ENCODE measurements at places on chromosomes 4 and X. TPM values are rescaled to one million over a fixed set of nuclear protein-coding genes. Genes with fewer than 3 reads are reported as not detected.
A peak's percentile ranks its signal among the peaks of the same experiment; 100 is the strongest.

DNA sequence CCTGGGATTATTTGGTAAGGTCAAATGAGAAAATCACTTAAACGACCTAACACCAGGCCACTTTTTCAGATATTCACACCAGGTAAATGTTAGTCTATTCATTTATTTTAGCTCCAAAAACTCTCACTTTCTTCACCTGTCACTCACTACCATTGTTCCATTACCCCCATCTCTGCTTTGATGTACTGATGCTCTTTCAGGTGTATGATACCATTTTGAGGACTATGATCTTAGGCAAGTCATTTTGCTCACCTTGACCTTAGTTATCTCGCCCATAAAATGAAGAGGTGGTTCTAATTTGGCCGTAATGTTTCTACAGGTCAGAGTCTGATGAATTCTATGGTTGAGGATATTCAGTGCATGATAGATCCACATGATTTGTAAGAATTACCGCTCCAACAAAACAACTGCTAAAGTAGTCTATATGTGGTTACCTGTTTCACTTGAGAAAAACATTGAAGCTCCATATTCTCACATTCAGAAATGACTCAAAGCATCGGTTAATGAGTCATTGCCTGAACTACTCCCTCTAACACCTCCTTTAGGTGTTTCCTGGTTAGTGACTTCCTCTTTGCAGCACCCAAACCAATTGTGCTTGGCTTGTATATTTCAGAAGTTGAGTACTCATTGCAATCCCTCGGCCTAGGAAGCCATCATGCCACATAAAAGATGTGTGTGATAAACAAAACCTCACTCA lies 4.5 kb downstream of the DTHD1 start:
- H3K36me3 ChIP-seq: no peaks in the 10 kb centered on the region
- no peak overlapping the region for H3K4me3 ChIP-seq
- H3K27ac ChIP-seq: no peak overlapping the region
- no peaks in the 10 kb centered on the region for H3K4me1 ChIP-seq
- no peak for DNase-seq

RASGEF1B gene
- 4.7 TPM for total RNA-seq

- no peak overlapping the region for H3K27ac ChIP-seq
- H3K36me3 ChIP-seq: no peaks in the 10 kb centered on the region
- no peak overlapping the region for H3K4me3 ChIP-seq
- DNase-seq: peak; percentile 53
- peaks cover 11% of the 10 kb centered on the region for H3K4me1 ChIP-seq
Observed at GRCh38 chrX:56764153-56764974, 35.3 kb downstream of the NBDY start.

BEND2 gene
- total RNA-seq: not detected

TDO2 gene
- total RNA-seq: not detected

DNA sequence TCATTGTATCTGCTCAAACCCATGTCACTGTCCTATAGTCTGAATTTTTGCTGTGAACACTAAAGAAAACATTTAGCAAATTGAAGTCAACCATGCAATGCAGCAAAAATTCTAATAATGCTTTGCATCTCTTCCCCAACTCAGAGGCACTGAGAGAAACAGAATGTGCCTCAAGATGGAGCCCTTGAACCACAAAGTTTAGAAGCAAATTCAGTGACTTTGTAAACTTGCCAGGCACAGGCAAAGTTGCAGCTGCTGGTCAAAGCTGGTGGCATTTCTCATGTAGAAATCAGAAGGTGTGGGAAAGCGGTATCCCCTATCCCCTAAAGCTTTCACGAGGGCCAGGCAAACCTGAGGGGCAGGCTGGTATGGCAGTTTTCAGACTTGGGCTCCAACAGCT lies 121.7 kb upstream of the DIPK2B start:
- peak; percentile 39 for DNase-seq
- peaks cover 2% of the 10 kb centered on the region for H3K4me1 ChIP-seq
- no peak overlapping the region for H3K4me3 ChIP-seq
- no peaks in the 10 kb centered on the region for H3K27me3 ChIP-seq

DNA sequence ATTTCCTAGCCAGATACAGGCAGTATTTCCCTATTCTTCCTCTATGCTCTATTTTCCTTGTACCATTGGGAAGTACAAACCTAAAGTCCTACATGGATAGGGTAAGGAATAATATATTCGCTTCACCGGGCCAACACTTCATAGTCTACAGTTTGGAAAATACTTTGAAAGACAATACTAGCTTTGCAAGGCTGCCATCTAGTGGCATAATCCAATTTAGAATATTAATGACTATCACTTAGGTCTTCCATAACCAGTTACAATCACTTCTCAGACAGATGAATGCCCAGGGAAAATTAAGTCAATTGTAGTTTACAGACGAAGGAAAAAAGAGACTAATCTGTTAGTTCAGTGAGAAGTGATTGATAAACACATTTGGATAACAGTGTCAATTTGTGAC lies 141.0 kb upstream of the FAM47C start:
- H3K4me1 ChIP-seq: no peaks in the 10 kb centered on the region
- H3K27ac ChIP-seq: no peak overlapping the region
- no peak overlapping the region for H3K4me3 ChIP-seq
- DNase-seq: no peak

SHROOM2 gene
- 14.2 TPM for total RNA-seq

UNC5C gene
- 1.3 TPM for total RNA-seq

GRCh38 chrX:54483946-54484345 lies 12.1 kb downstream of the FGD1 start:
- H3K27me3 ChIP-seq: no peaks in the 10 kb centered on the region
- peaks cover 28% of the 10 kb centered on the region for H3K4me1 ChIP-seq
- peak overlapping the region; percentile 25 for H3K27ac ChIP-seq
- DNase-seq: no peak
- no peaks in the 10 kb centered on the region for H3K36me3 ChIP-seq

DNA sequence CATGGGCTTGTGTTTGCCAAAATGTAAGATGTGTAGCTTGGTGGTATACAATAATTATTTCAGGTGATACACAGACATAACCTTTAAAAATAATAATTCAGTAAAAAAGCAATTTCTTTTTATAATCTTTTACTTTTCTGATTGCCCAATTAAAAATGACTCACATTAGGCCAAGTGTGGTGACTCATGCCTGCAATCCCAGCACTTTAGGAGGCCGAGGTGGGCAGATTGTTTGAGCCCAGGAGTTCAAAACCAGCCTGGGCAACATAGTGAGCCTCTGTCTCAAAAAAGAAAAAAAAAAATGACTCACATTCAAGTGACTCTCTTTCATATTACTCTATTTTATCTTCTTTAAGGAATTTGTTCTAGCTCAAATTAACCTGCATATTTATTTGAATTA lies 449.4 kb upstream of the HTR2C start:
- DNase-seq: no peak
- H3K36me3 ChIP-seq: no peaks in the 10 kb centered on the region
- H3K4me3 ChIP-seq: no peak overlapping the region
- H3K4me1 ChIP-seq: no peaks in the 10 kb centered on the region
- H3K27me3 ChIP-seq: no peaks in the 10 kb centered on the region
- no peak overlapping the region for H3K27ac ChIP-seq

GRCh38 chrX:112844250-112844649 lies 3.6 kb upstream of the AMOT start:
- H3K27me3 ChIP-seq: peaks cover 10% of the 10 kb centered on the region
- no peak overlapping the region for H3K27ac ChIP-seq
- no peaks in the 10 kb centered on the region for H3K4me1 ChIP-seq
- H3K36me3 ChIP-seq: no peaks in the 10 kb centered on the region

DNA sequence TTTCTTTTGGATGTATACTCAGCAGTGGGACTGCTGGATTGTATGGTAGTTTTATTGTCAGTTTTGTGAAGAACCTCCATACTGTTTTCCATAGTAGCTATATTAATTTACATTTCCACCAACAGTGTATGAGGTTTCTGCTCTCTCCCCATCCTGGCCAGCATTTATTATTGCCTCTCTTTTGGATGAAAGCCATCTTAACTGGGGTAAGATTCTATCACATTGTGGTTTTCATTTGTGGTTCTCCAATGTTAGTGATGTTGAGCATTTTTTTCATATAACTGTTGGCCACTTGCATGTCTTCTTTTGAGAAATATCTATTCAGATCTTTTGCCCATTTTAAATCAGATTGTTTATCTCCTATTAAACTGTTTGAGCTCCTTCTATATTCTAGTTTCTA lies 27.6 kb downstream of the QRFPR start:
- DNase-seq: no peak
- H3K27me3 ChIP-seq: no peaks in the 10 kb centered on the region
- H3K36me3 ChIP-seq: no peaks in the 10 kb centered on the region
- H3K4me1 ChIP-seq: no peaks in the 10 kb centered on the region

GRCh38 chrX:1576201-1576992 lies 15.0 kb upstream of the AKAP17A start:
- no peaks in the 10 kb centered on the region for H3K4me1 ChIP-seq
- no peak overlapping the region for H3K4me3 ChIP-seq
- no peaks in the 10 kb centered on the region for H3K36me3 ChIP-seq

DNA sequence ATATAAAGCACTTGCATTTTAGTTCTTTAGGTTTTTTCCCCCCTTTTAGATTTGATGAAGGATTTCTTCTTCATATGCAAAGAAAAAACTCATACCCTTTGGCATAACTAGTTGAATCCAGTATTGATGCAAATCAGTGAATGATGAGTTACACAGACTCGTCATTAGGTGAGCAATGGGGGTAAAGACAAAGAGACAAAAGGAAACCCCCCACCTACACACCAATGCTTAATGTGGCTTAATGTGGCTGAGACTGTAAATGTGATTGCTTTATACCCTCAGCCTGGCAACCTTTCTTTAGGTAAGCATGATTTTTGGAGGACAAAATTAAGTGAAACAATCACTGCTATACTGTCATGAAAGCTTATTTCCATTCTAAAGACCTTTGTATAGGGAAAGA lies 39.5 kb downstream of the CD40LG start:
- H3K36me3 ChIP-seq: no peaks in the 10 kb centered on the region
- DNase-seq: no peak
- H3K4me3 ChIP-seq: no peak overlapping the region

DNA sequence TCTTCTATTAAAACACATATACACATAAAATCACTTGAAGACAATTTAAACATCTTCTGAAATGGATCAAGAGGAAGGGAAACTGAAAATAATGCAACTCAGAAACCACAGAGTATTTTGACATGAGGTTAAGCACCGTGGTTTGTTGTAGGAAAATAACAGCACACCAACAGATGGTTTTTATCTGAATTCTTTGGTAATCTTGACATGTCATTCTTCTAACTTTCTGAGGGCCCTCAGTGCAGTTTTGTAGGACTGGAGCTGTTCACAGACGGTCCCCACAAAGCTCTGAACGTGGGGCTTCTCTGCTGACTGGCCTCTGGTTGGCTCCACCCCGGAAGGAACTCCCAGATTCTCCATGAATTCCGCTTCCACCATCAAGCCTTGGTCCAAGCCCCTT lies 16.0 kb upstream of the TLR8 start:
- H3K27ac ChIP-seq: no peak overlapping the region
- no peaks in the 10 kb centered on the region for H3K36me3 ChIP-seq
- no peaks in the 10 kb centered on the region for H3K27me3 ChIP-seq
- H3K4me1 ChIP-seq: no peaks in the 10 kb centered on the region
- H3K4me3 ChIP-seq: no peak overlapping the region

SSX4 gene
- total RNA-seq: 0.32 TPM

S100P gene
- total RNA-seq: not detected

DHRSX gene
- total RNA-seq: 29.1 TPM

- H3K4me1 ChIP-seq: no peaks in the 10 kb centered on the region
- no peaks in the 10 kb centered on the region for H3K36me3 ChIP-seq
- H3K27me3 ChIP-seq: no peaks in the 10 kb centered on the region
- DNase-seq: no peak
- H3K27ac ChIP-seq: no peak overlapping the region
Observed at GRCh38 chr4:169583563-169583962, 28.8 kb downstream of the NEK1 start.

DIPK2B gene
- total RNA-seq: not detected

- no peaks in the 10 kb centered on the region for H3K27me3 ChIP-seq
- no peak for DNase-seq
- no peaks in the 10 kb centered on the region for H3K36me3 ChIP-seq
- no peak overlapping the region for H3K4me3 ChIP-seq
Observed at GRCh38 chr4:145679520-145679919, 426 bp upstream of the C4orf51 start.

GRCh38 chr4:183399126-183399522 lies 45.3 kb upstream of the CDKN2AIP start:
- H3K36me3 ChIP-seq: no peaks in the 10 kb centered on the region
- DNase-seq: no peak
- H3K4me1 ChIP-seq: peaks cover 2% of the 10 kb centered on the region
- no peak overlapping the region for H3K27ac ChIP-seq

- no peak overlapping the region for H3K4me3 ChIP-seq
- DNase-seq: no peak
- H3K27ac ChIP-seq: no peak overlapping the region
- no peaks in the 10 kb centered on the region for H3K4me1 ChIP-seq
Observed at GRCh38 chr4:147717878-147718277, 14.0 kb upstream of the ARHGAP10 start.

GRCh38 chrX:32280921-32281320 lies 930.4 kb downstream of the DMD start:
- no peaks in the 10 kb centered on the region for H3K4me1 ChIP-seq
- no peak overlapping the region for H3K27ac ChIP-seq
- no peaks in the 10 kb centered on the region for H3K27me3 ChIP-seq
- no peak for DNase-seq
- H3K4me3 ChIP-seq: no peak overlapping the region

DNA sequence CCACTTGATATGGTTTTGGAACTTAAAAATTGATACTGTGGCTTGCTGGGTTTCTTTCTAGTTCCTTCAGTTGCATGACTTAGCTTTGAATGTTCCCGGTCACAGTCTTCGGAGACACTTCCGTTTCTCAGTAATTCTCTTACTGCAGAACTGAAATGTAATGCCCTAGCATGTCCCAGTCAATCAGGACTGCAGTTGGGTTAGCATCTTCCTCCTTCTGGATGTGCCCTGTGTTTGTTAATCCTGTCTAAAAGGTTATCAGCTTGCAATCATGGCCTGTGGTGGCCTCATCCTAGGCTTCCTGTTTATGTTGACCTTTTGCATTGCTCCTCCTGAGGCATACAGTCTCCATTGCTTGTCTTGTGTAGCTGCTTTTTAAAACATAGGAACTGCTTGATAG lies 275.9 kb downstream of the ARHGAP10 start:
- no peak overlapping the region for H3K4me3 ChIP-seq
- H3K36me3 ChIP-seq: no peaks in the 10 kb centered on the region
- no peak for DNase-seq
- H3K27me3 ChIP-seq: no peaks in the 10 kb centered on the region

- H3K27me3 ChIP-seq: no peaks in the 10 kb centered on the region
- DNase-seq: no peak
- no peaks in the 10 kb centered on the region for H3K4me1 ChIP-seq
- no peak overlapping the region for H3K4me3 ChIP-seq
Observed at GRCh38 chrX:83145876-83146275, 362.2 kb upstream of the POU3F4 start.

Data from H1 (cell line).